ENCODE measurements at places on chromosomes 7 and 10.

DNA sequence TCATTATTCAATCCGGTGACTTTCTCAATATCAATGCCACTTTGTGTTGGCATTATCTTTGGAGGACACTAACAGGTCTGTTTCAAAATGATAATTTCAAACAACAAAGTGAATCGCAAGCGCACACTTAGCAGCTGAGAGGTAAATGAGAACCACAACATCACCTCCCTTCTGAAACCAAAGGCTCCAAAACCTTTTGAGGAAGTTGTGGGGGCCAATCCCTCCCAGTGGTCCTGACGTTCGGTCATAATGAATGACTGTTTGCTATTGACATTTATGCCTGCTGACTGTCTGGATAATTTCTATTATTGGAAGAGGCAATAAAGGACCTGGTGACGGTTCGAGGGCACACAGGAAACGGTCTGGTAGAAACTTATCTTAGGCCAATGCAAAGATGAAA is 1.8 kb downstream of the ADARB2 start:
- no peak for DNase-seq

- no peak for DNase-seq
These were observed 159.1 kb downstream of the DGKI start for GRCh38 chr7:137687556-137688265.

DNA sequence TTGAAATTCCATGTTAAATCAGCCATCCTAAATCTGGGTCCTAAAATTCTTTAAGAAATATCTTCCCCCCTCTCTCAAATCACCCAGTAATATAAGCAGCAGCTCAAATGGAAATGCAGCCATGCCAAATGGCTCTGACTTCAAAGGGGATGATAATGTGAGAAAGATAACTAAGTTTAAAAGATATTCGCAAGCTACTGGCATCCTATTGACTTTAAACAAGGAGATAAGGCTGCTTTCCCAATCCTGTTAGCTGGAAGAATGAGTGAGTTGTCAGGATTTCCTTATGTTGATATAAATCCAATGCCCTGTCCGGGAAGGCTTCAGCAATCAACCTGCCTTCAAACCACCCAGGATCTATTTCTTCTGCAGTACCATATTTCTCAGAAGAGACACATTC is 172.0 kb downstream of the FANK1 start:
- no peak for DNase-seq

- no peak for DNase-seq
These were observed 108.7 kb downstream of the TYW1 start for GRCh38 chr7:67105377-67105776.

DNA sequence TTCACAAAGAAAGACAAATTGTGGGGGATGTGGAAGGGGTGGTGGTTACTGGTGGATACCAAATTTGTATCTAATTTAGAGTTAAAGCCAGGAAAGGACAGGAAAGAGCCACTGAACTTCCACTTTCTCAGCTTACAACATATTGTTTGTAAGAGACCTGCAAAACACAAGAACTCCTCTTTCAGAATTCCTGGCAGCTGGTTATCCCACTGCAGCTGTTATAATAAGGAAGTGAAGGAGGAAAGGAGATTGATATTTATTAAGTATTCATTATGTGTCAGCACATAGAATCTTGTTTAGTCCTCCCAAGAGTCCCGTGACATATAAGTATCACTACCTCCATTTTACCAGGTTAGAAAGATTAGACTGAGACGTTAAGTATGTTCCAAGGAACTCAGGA is 481.7 kb downstream of the PHTF2 start:
- DNase-seq = no peak

DNA sequence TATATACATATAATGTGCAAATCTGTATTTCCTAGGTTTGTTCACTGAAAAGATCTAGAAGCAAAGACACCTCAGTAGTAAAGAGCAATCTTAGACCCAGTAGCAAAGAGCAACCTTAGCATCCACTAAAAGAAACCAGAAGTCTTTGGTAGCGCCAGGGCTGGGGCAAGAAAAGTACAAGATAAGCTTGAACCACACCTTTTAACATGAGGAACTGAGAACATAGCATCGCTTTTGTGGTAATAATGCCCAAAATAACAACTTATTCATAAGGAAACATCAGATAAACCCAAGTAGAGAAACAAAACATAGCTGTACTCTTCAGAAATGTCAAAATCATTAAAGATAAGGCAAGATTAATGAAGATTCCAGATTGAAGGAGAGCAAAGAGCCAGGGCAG is 173.4 kb downstream of the IMMP2L start:
- no peak for DNase-seq

- DNase-seq = no peak
These were observed 7.3 kb downstream of the ELMO1 start for GRCh38 chr7:37441386-37441760.

DNA sequence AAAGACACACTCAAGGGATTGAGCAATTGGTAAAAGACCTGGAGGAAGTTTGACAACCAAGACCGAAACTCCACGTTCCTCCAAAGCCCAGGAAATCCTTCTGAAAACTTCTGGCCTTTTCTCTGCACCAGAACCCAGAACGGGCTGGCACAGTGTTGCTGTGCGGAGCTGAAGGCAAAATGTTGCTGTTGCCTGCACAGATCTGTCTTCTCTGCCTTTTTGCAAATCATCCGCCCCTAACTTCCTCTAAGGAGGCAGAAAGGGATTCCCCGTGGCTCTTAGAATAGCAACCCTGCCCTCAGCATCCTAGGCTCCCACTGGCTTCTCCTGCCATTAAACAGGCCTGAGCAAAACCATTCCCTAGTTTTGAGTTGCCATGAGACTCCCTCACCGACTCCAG is 44.9 kb downstream of the FIGNL1 start:
- no peak for DNase-seq

DNA sequence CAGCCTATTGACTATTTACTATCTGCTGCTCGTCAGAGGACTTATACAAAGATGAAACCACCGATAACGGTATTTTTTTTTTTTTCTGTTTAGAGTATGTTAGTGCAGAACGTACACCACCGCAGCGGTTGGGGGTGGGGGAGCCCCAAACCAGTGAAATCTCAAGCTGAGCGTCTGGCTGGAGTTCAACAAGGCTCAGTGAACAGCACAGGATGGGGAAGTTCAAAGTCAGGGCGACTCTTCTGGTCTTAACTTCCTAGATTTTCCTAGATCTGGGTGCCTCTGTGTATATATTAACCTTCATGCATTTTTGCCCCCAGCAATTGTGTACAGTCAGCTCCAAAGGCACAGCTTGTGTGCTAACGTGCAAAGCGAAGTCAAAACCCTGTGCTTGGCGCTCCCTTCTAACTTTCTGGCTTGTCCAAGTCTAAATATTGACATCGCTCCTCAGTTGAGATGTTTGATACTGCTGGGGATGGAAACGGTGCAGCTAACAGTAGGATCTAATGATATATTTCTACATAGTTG is 1.1 kb downstream of the RHOBTB1 start:
- DNase-seq = no peak

- no peak for DNase-seq
These were observed 2.0 kb downstream of the SRGN start for GRCh38 chr10:69089638-69090599.

DNA sequence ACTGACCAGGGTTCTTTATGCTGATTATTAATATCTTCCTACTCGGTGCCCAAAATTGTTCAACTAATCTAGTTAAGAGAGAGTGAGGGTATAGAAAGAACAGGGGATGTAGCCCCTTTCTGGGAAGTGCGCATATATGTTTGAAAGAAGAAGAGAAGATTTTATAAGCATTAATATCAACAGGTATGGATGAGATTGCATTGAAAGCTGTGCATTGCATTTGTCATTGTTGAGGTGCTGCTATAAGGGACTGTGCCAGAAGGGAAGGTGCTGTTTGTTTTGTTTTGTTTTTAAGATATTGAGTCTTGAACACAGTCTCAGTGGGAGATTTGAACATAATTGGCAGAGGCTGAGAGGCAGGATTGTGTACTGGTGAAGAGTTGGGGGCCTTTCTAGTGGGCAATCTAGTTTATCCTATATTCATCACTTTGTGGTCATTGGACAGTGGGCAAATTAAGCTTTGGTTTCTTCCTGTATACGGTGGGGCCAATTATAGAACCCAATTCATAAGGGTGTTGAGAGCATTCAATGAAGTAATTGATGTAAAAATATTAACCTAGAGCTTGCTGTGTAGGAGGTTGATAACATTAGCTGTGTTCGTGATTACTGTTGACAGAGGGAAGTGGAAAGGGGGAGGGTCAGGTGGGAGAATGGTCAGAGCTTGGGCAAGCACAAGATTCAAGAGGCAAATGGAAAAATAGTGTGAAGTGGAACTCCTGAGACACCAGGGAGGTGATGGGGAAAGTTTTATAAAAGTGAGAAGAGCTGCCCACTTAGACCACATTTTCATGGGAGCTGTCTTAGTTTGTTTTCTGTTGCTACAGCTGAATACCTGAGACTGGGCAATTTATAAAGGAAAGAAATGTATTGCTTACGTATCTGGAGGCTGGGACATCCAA is 19.9 kb upstream of the PCGF5 start:
- DNase-seq = no peak

- peak; percentile 33 for DNase-seq
These were observed 27.0 kb downstream of the LMOD2 start for GRCh38 chr7:123682690-123683089.

GRCh38 chr10:71236286-71236685 is 23.9 kb downstream of the UNC5B start:
- DNase-seq = peak; percentile 79

- no peak for DNase-seq
These were observed 26.2 kb downstream of the CRPPA start for GRCh38 chr7:16395121-16395520.

DNA sequence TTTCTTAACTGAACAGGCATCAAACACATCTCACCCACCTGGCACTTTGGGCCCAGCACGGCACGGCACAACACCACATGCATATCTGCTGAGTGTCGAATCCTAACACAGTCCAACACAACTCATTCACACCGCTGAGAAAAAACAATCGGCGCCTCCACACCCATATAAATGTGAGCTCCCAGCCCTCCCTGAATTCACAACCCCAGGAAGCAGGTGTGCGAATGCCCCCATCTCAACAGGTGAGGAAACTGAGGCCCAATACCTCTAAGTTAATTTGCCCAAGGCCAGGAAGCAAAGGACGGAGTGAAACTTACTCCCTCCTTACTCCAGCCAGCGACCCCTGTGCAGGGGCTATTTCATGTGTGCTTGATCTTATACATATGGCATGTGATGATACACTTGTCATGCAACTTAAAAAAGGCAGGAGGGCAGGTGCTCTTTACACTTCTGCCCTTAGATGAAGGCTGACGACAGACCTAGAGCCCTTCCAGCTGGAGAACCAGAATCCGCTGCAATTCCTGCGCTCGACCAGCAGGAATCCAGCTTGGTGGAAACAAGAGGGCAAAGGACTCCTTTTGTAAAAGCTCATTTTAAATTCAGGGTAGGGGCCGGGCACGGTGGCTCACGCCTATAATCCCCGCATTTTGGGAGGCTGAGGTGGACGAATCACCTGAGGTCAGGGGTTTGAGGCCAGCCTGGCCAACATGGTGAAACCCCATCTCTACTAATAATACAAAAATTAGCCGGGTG is 116.0 kb downstream of the LARP4B start:
- no peak for DNase-seq

GRCh38 chr7:17297243-17297642 is 1.2 kb upstream of the AHR start:
- no peak for DNase-seq

GRCh38 chr7:113199841-113200240 is 81.5 kb upstream of the SMIM30 start:
- DNase-seq = no peak

GRCh38 chr7:87882151-87882937 is 6.1 kb downstream of the DBF4 start:
- no peak for DNase-seq

GRCh38 chr7:37719077-37719476 is 35.5 kb downstream of the GPR141 start:
- no peak for DNase-seq

DNA sequence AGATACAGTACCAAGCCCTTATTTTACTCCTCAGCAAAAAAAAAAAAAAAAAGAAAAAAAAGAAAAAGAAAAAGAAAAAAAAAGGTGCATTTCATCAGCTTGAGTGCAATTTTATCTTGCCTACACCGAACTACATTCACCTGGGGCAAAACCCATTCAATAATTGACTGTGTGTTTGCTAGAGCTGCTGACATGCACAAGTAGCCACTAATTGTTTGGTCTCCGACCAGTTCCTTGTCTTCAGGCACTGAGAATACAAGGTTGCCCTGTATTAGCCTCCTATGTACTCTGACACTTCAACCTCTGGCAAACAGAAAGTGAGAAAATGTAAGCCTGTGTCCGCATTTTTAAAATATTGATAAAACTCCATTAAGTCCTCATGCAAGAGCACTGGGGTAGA is 1579.4 kb upstream of the LRRTM3 start:
- DNase-seq = no peak

DNA sequence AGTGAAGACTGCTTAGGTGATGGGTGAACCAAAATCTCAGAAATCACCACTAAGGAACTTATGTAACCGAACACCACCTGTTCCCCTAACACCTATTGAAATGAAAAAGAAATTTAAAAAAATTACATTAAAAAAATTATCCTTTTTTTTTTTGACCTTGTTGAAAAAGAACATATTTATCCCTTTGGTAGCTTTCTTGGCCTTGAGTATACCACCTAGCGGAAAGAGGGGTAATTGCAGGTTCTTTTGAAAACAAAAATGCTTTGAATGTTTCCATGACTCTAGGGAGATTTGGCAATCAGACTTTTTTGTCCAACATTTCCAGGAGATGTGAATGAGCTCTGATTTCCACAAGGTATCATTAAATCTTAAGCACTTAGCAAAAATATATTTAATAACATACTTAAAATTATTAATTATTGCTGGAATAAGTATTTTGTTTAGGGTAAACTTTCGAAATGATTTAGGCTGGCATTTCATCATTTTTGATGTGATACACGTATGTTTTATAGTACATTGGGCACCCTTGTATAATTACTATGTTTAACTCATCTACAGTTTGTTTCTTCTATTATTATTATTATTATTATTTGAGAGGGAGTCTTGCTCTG is 47.0 kb upstream of the ELMO1 start:
- no peak for DNase-seq

- no peak for DNase-seq
These were observed 38.9 kb upstream of the UBN2 start for GRCh38 chr7:139192014-139192706.

GRCh38 chr10:124866812-124867211 is 65.2 kb downstream of the ABRAXAS2 start:
- DNase-seq = no peak

- DNase-seq = peak; percentile 5
These were observed 4.9 kb downstream of the COL17A1 start for GRCh38 chr10:104080762-104081161.

- DNase-seq = peak; percentile 35
These were observed 3.6 kb downstream of the ARL3 start for GRCh38 chr10:102710609-102711008.

DNA sequence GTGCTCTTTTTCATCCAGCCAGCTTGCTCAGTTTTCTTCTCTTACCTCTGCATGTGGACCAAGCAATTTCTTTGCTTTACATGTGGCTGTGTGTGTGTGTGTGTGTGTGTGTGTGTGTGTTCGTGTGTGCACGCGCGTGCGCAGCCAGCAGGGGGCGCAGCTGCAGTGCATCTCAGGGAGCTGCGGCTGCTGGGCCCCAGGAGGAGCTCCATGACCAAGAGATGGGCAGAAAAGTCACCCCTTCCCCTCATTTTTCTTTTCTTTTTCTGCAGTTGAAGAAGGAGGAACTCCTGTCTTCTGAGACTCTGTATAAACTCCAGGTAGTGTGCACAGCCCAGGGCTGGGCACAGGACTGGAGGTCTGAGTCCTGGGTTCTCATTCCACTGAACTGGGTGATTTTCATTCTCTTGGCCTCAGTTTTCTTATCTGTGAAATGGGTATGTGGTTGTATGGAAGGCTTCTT is 41.8 kb downstream of the BLNK start:
- peak; percentile 7 for DNase-seq

GRCh38 chr10:131215776-131216175 is 95.7 kb downstream of the TCERG1L start:
- DNase-seq = no peak

- no peak for DNase-seq
These were observed 123.2 kb downstream of the AVL9 start for GRCh38 chr7:32618470-32618869.
